ENCODE measurements at places on chromosomes 1 and 21.

GRCh38 chr1:245748646-245749045 lies 593.9 kb downstream of the KIF26B start:
- no peak for DNase-seq

DNA sequence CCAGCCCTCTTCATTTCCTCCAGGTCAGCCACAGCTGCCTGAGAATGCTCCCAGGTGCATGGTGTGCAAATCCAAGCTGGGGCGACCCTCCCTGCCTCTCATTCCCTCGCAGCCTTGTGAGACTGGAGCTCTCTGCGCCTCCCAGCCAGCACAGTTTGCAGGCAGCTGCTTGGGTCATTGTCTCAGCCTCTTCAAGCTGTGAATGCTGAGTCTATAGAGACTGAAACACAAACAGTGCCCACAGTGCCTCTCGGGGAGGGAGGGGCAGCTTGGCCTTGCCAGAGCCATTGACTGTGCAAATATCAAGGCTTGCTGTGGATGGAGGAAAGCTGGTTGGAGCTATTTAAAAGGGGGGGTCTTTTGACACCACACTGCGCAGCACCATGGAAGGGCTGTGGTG lies 10.6 kb downstream of the PLXNA2 start:
- no peak for DNase-seq

- no peak for DNase-seq
Observed at GRCh38 chr1:201335901-201336300, 41.6 kb downstream of the TNNT2 start.

DNA sequence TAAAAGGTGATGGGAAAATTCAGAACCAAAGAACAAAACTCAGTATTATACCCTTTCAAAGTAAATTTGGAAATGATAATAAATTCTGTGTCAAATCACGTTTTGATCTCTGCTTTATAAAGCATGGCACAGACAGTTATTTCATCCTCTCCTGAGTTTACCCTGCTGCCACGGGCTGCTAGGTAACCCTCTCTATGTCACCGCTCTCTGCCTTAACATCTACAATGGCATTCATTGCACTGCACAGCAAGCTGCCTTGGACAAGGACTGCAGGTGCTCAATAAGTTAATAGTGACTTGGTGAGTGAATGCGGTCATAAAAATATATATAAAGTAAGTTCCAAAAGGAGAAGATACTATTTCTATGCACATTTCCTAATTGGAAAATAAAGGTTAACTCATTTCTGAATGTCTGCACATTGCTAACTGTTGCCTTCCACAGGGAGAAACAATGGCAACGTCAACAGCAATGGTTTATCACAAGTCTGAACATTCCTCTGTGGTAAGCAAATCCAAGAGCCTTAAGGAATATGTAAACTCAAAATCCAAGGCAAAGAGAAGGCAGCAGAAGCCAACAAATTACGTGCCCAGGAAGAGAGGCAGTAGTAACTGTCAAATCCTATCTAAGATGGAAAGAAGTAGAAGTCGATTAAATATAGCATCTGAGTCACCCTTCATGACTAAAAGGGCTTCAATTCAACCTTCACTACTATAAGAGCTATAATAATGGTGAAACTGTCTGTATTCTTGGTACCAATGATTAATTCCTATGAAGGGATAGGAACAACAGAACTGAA lies 19.4 kb downstream of the FYB2 start:
- DNase-seq = no peak

DNA sequence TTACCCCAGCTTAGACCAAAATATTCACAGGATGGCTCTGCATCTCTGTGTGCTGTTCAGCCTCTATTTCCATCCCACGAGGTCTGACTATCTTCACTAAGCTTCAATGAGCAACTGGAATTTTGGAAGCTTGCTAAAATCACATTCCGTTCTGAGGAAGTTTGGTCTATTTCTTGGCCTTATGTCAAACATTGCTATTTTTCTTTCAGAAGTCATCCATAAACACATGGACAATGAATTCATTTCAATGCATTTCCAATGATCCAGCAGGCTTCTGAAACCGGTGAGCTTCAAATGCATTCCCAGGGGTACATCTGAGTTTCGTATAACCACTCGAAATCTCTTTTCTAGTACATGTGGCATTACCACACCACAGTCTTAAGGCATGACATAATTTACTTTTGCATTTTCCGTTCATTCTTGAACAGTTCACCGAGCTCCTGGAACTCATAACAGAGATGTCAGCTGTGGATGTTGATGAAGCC lies 294.1 kb upstream of the KAZN start:
- no peak for DNase-seq

DNA sequence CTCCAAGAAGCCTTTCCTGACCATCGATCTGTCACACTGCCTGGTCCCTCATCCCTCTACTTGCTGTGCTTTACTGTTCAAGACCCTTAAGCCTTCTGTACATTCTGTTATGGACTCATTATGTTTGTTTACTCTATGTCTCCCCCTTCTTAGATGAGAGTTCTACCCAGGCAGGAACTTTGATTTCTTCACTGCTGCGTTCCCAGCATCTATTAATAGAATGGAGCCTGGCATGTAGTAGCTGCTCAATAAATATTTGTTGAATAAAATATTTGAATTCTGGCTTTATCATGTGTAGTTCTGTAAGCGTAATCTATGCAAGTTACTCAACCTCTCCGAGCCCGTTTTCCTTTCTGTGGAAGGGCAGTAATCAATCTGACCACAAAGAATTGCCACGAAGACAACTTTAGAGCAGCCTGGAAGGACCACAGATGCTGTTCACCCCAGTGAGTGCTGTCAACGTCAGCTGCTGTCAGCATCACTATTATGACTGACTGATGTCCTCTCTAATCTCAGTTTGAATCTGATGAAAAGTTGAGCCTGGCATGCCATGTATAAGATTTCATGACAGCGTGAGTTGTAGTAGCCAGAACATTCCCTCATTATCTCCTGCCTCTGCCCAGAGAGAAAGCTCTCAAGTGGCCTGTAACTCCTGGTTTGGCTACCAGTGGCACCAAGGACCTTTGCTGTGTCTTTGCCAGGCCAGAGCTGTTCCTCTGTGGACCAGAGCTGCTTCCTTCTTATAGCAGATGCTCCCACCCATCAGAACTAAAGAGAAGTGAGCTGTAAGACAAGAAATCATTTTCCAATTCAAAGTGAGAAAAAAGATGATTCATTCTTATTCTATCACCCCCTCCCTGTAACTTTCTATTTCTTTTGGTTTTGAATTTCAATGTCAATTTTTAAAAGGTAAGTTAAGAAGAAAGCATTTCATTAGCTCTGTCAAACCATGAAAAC lies 94.5 kb downstream of the PRDM2 start:
- no peak for DNase-seq

DNA sequence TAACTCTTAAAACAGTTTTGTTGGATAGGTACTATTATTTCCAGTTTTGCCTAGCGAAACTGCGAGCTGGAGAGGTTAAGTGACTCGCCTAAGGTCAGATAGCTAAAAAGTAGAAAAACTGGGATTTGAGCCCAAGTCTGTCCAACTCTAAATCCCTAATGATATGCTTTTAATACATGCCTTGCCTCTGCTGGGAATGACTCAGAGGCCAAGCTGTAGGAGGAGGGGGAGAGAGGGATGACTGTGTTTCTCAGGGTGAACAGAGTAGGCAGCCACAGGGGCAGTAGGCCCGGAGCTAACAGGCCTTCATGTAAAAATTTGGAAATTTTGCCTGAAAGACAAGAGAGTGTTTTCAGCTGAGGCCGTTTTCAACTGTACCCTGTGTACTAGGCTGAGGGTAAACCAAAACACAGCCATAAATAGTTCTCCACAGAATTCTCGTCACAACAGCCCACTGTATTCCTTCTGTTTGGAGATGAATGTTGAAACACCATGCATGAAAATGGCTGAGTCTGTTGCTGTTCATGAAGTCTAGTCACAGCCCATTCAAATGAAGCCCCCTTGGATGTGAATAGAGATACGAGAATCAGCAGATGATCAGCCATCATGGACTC lies 107.5 kb upstream of the HOOK1 start:
- DNase-seq = no peak

GRCh38 chr1:50368179-50369007 lies 54.9 kb downstream of the DMRTA2 start:
- DNase-seq = no peak

DNA sequence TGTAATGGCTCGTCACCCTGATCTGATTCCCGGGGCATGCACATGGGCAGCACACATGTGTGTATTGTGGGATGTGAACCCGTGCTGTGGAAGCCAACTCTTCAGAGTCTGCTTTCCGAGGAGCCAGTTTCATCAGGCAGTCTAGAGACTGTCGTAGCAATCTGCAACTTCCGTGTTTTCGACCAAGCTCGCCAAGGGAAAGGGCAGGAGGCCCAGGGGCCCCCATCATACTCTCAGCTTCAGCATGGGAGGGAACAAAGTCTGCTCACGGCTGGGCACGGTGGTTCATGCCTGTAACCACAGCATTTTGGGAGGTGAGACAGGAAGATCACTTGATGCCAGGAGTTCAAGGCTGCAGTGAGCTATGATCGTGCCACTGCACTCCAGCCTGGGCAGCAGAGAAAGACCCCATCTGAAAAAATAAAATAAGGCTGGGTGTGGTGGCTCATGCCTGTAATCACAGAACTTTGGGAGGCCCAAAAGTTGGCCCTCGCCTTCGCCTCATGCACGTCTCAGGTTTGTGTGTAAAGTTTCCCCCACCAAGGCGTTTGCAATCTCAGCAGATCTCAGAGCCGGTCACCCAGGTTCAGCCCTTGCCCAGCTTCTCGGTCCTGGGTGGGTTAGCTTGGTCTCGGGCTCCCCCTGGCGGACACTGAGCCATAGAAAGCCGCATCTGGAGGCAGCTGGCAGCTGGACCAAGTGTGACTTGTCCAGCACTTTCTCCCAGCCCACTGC lies 48.5 kb upstream of the SLC25A33 start:
- peak; percentile 62 for DNase-seq

DNA sequence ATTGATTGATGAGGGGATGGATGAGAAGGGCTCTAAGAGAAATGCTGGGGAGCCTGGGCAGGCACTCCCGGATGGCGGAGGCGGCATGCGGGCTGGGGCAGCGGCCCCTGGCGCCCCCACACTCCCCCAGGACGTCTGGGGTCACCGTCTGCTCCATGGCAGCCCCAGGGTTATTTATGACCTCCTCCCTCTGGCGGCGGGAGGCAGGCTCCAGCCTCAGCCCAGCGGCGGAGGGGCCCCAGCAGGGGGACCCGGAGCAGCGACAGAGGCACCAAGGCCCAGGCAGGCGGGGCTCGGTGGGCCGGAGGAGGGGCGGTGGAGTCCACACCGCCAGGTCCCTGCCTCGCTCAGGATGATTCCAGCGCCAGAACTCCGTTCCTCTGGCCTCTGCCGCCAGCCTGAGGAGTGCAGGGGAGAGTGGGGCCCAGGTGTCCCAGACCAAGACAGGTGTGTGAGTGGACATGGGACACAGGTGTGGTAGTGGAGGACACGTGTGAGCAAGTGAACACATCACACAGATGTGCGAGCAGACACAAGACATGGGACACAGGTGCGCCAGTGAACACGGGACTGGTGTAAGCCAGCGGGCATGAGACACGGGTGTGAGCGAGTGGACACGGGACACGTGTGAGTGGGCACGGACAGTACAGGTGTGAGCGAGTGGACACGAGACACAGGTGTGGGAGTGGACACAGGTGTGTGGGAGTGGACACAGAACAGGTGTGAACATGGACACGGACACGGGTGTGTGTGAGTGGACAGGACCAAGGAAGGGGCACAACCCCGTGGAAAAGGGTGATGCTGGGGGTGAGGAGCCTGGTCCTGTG lies 2.5 kb upstream of the SAMD11 start:
- peak; percentile 42 for DNase-seq

DNA sequence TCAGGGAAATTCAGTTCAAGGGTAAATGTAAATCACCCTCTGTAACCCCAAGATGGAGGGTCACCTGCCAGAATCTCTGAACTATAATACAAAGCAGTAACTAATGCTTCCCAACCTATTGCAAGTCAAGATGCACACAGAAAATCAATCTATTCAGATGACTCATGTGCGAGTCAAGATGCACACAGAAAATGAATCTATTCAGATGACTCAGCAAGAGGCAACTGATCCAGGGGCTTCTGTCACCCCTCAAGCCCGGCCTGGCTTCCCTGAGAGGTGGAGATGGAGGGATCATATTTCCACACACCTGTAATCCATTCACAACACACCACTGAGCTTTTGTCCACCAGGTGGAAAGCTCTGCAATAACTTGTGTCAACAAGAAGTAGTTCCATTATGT lies 17.4 kb upstream of the HIVEP3 start:
- DNase-seq = no peak

GRCh38 chr21:27291006-27291405 lies 324.1 kb upstream of the ADAMTS5 start:
- no peak for DNase-seq

- no peak for DNase-seq
Observed at GRCh38 chr1:244100276-244100675, 49.2 kb downstream of the ZBTB18 start.

- no peak for DNase-seq
Observed at GRCh38 chr1:62724430-62724829, 36.2 kb upstream of the DOCK7 start.

DNA sequence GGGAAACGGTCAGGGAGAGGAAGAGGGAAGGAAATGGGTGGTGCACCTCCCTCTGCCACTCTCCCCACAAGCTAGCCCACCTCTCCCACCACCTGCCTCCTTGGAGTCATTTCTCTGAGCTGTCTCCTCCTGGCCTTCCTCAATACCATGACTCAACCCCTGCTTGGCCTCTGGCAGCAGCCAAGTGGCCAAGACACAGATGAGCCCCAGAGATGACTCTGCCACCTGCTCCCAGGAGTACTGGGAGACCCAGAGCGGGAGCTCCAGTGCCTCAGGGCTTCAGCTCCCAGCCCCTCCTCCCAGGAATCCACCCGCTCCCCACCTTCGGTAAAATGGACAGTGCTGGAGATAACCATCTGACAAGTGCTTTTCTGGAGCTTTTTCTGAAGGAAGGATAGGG lies 2.6 kb downstream of the S100A16 start:
- no peak for DNase-seq

DNA sequence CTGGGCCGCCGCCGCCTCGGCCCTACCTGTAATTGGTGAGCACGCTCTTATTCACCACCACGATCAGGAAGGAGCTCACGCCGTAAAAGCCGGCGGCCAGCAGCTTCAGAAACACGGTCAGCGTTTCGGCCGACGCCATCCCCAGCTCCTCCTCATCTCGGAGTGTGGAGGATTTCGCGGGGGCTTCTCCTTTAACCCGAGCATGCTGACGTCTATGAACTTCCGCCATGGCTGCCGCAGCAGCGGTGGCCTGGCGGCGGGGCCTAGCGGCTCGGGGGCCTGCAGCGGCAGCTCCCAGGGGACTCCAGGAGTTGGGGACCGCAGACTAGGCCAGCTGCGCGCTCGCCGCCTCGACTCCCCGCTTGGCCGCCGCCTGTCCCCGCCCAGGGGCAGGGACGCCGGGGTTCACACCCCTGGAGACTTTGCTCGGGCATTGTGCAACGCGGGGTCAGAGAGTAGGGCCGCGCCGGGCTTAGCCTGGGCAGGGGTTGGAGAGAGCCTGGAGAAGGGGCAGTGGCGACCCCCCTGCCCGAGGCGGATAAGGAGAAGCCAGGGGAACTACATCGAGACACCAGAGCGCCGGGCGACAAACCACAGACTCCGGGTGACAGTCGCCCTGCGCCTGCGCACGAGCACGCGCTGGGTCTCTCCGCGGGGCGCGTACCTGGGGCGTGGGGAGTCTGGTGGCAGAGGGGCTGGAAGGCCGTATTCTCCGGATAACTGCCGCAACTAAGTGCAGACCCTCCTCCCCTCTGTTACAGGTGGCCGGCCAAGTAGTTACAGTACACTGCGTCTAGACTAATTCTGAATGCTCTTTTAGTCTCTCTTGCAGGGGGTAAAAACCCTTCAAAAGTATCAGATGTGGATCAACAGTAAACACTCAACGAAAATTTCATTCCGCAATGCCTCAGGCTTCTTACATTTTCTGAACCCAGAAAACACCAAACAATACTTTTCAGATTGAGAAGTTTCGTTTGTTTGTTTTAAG lies at the start of gene SLC35D1:
SLC35D1 (minus strand) TSS at position 364 of the 988 bp plus-strand sequence; CDS start at position 229, 135 bp downstream.
- DNase-seq = peak; percentile 65

Data from AML-193 (cell line).